Epithelial cell of umbilical artery (primary cell): ENCODE measurements at places on chromosomes 2 and 18. TPM values are rescaled to one million over a fixed set of nuclear protein-coding genes. Genes with fewer than 3 reads are reported as not detected.

RRM2 gene
- total RNA-seq, result 56.2 and 63.5 TPM in 2 replicates

ZNF142 gene
- 3.9 and 5.6 TPM in 2 replicates for total RNA-seq

CLEC4F gene
- 0.15 TPM in 1 of 2 replicates, not detected in the other for total RNA-seq

ALPP gene
- total RNA-seq, result not detected in 2 replicates

SPP2 gene
- not detected in 2 replicates for total RNA-seq

NDC80 gene
- 29.6 and 36.6 TPM in 2 replicates for total RNA-seq
